ENCODE measurements at places on chromosomes 7 and 10. TPM values are rescaled to one million over a fixed set of nuclear protein-coding genes. Genes with fewer than 3 reads are reported as not detected.

DNA sequence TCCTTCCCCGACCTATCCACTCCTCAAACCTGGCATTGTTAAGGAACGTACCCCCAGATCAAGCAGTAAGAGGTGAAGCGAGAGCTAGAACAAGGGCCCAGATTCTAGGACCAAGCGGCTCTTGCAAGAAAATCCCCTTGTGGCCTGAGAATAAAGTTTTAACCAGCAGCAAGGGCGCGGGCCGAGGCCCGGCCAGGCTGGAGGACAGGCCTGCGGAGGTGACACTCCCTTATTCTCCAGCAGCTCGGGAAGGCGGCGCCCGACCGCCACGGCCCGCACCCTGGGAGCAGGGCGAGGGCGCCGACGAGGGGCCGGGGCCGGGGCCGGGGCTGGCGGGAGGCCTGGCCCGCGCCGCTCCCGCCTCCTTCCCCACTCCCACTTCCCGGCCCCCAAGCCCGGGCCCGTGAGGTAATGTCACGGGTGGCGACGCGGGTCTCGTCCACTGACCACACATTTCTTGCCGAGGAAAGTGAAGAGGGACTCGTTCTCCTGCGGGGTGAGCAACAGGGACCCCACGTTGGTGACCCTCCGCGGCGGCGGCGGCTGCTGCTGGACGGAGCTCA lies 551 bp downstream of the WASL start:
- peak; percentile 6 for DNase-seq

GRCh38 chr10:6185039-6185716 lies 17.6 kb upstream of the PFKFB3 start:
- DNase-seq, result no peak

DNA sequence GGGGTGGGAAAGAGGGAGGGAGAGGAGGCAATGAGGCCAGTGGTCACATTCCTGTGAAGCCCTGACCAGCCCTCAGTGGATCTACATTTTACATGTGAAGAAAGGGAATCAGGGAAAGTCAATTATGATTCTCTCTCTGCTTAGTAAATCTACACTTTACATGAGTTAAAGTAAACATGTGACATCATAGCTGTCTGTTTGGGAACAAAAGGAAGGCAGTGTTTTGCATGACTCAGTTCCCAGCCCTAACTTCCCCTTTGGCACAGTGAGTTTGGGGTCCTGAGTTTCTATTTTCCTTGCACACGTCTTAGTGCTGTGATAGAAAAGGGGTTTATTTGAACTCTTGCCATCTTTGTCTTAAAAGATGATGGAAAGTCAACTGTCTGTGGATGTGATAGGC lies 615.1 kb downstream of the SDK1 start:
- DNase-seq, result no peak

DNA sequence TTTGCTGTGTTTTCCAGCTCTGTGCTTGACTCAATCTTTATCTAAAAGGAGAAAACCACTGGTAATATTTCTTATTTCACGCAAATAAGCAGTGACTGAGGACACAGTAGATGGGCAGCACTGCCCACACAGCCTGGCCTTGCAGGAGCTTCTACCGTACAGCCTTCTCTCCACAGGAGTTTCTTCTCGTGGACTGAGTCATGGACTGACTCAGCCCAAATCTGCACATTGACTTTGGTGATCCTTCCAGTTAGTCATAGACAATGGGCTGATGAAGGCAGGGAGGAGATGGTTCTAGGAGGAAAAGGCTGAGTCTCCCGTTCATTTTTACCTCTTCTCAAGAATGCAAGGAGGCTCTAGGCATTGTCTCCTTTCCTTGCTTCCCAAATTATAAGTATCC lies 200.7 kb downstream of the RAPGEF5 start:
- DNase-seq, result no peak

- DNase-seq, result peak; percentile 49
These were observed 82.2 kb upstream of the GPR22 start for GRCh38 chr7:107387573-107388219.

DNA sequence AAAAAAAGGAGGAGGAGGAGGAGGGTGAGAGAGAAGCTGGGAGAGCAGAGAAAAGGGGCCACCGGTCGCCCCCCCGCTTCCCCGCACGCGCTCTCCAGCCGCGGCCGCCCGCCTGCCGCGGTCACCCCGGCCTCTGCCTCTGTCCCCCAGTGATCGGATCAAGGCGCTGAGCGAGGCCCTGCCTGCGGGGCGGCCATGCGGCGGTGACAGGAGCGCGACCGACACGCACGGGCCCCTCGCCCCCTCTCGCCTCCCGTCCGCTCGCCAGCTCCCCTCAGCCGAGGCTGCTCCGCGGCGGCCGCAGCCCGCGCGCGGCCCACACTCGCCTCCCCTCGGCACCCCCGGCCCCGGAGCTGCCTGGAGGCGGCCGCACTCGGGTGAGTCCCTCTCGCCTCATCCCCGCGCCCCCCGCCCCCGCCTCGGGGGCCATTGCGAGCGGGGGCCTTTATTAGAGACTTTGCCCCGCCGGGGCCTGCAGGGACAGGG lies at the start of gene GTF2I:
TSS of gene GTF2I (plus strand) at position 27 of the 486 bp plus-strand sequence. CDS start 31,411 bp downstream, outside the sequence.
- DNase-seq, result no peak

DNA sequence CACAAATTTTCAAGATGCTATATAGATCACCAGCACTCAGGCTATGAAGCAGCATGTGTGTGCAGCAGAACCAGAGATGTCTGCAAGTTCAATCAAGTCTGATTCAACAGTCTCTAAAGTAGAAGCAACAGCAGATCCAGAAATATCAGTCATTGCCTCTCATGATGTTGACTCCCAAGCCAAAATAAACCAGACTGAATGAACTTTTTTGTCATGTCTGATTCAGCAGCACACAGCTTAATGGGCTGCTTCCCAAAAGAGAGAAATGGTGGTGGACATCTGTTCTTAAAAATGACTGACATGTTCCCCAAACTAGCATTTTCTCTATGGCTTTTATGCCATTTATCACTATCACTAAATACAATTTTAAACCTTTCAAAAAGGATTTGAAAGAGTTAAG lies 53.8 kb downstream of the TMEM26 start:
- no peak for DNase-seq

- no peak for DNase-seq
These were observed 279.8 kb downstream of the KCNMA1 start for GRCh38 chr10:77357611-77358310.

GRCh38 chr10:114704679-114705078 lies 46.6 kb upstream of the ABLIM1 start:
- no peak for DNase-seq

DNA sequence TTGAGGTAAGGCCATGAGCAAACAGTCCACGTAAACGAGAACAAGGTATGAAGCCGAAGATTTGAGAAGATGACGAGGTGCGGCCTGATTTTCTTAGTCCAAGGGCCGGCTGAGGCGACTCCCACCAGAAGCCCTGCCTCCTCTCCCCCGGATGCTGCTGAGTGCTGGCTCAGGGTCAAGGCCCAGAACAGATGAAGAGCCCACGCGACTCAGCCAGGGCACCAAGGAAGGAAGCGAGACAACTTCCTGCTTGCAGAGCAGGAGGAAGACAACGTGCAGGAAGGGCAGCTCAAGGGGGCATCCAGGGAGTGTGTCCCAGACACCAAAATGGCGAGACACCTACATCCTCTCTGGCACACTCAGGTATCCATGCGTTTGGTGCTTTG lies 99.5 kb downstream of the CYTH3 start:
- no peak for DNase-seq

Gene CHRM2
- total RNA-seq, result not detected

Gene C7orf33
- total RNA-seq, result not detected

Gene WIPF3
- 2.4 TPM for total RNA-seq

Gene CYTH3
- total RNA-seq, result 89.4 TPM

Gene OR9A2
- total RNA-seq, result not detected

Gene H2BK1
- total RNA-seq, result not detected
